ENCODE measurements at places on chromosomes 4 and X.

GRCh38 chr4:75391489-75392166 is 122.6 kb downstream of the RCHY1 start:
- DNase-seq = no peak

- no peak for DNase-seq
These were observed 780.7 kb upstream of the DIAPH2 start for GRCh38 chrX:95903975-95904374.

- no peak for DNase-seq
These were observed 25.4 kb downstream of the ELOVL6 start for GRCh38 chr4:110172972-110173371.

GRCh38 chr4:136183513-136183912 is 1348.8 kb downstream of the PCDH18 start:
- no peak for DNase-seq

- no peak for DNase-seq
These were observed 8.3 kb upstream of the HAND2 start for GRCh38 chr4:173538148-173538908.

DNA sequence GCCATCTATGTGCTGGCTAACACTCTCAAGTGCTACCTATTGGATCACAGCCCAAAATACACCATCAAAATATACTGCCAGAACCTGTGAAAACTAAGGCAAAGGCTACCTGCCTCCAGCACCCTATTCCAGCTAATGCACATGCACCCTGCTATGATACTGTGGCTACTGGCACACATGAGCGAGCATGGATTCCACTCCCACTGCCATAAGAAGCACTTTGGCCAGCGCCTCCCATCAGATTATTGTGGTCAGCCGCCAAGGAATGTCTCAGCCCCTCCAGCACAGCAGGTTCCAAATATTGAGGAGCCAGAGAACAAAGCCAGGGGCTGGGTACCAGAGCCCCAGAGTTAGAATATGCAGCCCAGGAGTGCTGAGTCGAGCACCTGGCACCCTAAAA is 32.5 kb upstream of the TMPRSS11F start:
- no peak for DNase-seq

- no peak for DNase-seq
These were observed 119.9 kb downstream of the ANK2 start for GRCh38 chr4:113169368-113169767.

DNA sequence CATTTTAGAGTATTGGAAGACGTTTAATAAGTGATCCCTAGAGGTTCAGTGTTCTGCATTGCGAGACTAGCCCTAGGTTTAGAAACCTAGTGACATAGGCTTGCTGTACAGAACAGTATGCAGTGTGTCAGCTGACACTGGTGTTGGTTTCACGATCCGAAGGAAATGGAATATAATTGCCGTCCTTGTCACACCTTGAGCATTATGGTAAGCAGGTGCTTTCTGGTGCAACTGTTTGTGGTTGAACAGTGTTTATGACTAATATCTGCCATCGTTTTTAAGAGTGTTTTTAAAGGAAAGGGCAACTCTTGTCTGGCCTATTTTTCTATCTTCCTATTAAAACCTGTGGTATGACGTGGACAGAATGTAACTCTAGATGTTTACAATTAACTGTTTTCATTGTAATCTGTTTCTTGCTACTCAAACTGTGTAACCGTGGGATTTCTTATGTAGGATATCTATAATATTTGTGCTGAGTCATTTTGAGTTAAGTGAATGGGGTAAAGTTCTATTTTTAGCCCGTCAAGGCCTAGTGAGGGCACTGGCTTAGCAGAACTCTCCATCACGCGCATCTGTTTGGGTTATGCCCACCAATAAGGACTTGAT is 53.8 kb upstream of the TBC1D14 start:
- DNase-seq = peak; percentile 82

DNA sequence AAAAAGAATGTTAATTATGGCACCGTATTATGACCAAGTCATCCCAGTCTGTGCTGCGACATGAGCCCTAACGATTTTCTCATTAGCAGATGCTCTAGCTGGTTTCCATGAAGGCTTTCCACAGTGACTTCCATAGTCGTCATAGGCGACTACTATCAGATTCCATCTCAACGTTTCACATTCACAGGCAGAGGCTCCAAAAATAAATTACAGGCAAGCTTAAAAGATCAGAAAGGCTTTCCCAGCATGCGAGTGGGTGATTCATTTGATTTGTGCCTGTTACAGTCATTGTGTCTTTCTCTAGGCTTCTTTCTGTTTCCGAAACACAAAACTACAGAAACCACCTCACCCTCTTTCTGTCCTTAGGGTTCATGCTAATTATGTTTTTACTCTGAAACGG is 43.2 kb downstream of the PALLD start:
- peak; percentile 39 for DNase-seq

- DNase-seq = no peak
These were observed 57.0 kb downstream of the ZNF827 start for GRCh38 chr4:145881576-145881975.

- no peak for DNase-seq
These were observed 190.2 kb downstream of the SMIM20 start for GRCh38 chr4:26104056-26104685.
